M059J (cell line): ENCODE measurements at places on chromosomes 5 and 9.

DNA sequence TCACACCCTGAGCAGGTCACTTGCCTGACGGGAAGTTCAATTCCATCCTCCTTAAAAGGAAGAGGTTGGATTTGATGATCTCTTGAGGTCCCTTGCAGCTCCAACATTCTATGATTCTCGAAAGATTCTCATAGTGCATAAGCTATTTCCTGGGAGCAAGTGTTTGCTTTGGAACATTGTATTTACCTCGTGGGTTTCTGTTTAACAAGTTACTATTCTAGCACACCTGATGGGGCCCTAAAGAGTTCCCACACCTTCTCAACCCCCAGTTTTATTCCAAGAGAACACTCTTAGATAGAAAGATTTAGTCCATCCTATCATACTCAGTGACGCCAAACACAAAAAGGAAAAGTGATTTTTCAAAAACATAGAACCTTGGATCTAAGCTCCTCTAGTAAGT, 23.4 kb downstream of the NR4A3 start:
- no peak for DNase-seq

- DNase-seq: peak; percentile 66
Measured at GRCh38 chr9:112489876-112490666, 3.4 kb downstream of the KIAA1958 start.

- no peak for DNase-seq
Measured at GRCh38 chr9:95338243-95338642, 20.7 kb upstream of the FANCC start.

GRCh38 chr9:130467316-130467715, 22.6 kb downstream of the ASS1 start:
- DNase-seq: no peak

DNA sequence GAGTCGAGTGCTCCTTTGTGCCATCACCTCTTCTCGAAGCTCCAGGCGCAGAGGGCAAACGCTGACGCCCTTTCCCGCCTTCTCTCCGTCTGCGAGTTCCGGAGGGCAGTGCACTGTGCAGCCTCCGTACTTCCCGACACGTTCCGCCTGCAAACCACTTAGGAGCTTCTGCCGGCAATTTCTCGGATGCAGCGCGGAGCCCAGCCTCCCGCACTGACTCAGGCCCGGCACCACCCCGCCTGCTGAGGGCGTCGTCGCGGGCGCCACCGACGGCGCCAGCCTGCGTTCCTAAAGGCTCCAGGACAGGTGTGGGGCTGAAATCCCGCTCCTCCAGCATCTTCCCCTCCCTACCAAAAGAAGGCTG, 9.3 kb upstream of the TRIM36 start:
- no peak for DNase-seq

GRCh38 chr5:150766251-150766650, 7.4 kb upstream of the DCTN4 start:
- DNase-seq: no peak

GRCh38 chr5:178502401-178503100, 87.6 kb downstream of the COL23A1 start:
- DNase-seq: peak; percentile 18

- DNase-seq: peak; percentile 9
Measured at GRCh38 chr5:124477062-124477461, 269.4 kb downstream of the ZNF608 start.

GRCh38 chr5:88732181-88732633, 150.8 kb downstream of the MEF2C start:
- peak; percentile 77 for DNase-seq

DNA sequence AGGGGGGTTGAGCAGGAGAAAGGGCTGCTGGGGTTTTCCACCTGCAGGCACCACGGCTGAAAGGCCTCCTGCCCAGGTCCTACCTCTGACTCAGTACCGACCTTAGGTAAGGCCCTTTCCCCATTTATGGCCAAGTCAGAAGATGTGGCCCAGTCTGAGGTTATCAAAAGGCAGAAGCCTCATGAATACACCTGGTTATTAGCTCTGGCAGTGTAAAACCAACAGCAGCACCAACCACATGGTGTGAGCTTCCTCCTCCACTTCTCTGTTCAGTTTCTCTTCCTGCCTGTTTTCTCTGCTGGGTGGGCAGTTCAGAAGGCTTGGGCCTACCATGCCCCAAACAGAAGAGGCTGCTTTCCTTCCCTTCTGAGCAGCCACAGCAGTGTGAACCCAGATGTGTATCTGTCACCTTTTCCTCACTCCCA, 86.9 kb downstream of the UGCG start:
- no peak for DNase-seq

DNA sequence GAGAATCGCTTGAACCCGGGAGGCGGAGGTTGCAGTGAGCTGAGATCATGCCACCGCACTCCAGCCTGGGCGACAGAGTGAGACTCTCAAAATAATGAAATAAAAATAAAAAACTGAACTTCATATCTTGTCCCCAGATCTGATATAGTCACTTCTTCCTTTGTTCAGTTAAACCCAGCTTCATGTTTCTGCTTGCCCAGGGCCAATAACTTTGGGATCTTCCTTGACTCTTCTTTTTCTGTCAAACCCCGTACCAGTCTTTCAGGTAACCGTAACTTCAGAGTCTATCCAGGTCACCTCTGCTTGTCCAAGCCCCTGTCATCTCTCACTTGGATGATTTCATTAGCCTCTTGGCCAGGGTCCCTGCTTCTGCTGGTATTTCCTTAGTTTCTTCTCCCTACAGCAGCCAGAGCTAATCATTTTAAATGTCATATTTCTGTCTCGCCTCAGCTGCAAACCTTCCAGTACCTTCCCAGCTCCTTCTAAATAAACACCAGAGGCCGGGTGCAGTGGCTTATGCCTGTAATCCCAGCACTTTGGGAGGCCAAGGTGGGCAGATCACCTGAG, 19.7 kb upstream of the ABL1 start:
- peak; percentile 27 for DNase-seq

DNA sequence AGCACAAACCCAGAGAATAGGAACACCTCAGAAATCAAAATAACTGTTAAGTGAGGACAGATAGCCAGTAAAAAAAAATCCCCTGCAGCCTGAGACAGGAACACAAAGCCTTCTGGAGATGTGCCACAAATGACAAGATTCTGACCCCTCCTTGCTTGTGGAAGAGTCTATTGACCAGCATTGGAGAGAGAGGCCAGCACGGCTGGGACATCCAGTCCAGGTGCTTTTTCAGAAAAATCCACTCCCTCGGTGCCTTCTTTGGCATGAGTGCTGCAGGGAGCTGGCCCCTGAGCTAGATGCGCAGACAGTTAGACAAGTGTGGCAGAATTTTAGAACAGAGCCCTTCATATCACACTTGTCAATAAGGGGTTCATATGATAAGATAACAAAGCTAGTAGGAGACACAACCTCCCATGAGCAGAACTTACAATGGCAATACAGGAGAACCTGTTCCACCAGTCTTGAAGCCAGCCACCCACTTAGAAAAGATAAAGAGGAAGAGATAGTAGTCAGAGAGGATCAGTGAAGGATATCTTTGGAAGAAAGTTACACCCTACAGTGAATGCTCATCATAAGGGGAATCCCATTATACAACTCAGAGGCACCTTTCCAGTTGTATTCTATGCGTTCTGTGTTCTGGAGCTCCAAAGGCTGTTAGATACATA, 298.4 kb downstream of the TLE1 start:
- peak; percentile 34 for DNase-seq

- DNase-seq: no peak
Measured at GRCh38 chr5:176589039-176589769, 20.8 kb downstream of the GPRIN1 start.

DNA sequence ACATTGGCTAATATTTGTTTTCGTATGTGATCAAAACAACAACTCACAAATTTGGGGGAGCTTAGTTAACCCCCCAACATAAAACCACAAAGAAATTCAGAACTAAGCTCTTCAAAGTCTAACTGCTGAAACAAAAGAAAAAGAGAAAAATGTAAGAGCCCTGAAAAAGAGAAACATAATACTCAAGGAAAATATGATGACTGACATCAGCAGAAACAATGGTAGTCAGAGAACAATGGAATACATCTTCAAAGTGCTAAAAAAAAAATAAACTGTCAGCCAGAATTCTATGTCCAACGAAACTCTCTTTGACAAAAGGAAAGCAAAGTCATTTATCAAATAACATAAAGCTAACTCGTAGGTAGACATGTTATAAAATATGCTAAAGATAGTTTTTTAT, 566.3 kb upstream of the GRAMD2B start:
- no peak for DNase-seq

GRCh38 chr5:98510143-98510985, 263.1 kb upstream of the RGMB start:
- DNase-seq: peak; percentile 20

DNA sequence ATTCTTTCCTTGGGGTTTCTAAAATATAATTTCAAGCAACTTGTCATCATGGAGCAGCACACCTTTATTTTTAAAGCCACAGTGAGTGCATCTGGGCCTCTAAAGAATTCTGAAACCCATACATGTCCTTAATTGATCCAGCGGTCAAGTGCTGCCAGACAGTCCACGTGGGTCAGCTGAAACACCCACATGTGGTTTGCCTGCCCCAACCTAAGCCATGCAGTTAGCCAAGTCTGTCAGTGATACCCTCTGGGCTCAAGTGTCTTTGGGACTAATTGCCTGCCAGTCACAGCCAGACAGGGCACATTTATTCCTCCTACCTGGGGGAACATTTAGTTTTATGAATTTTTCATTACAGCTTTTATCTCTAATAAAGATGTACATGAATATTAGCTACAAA, 291.4 kb upstream of the SLC30A5 start:
- DNase-seq: no peak
